ENCODE measurements at places on chromosomes 7 and 10.

DNA sequence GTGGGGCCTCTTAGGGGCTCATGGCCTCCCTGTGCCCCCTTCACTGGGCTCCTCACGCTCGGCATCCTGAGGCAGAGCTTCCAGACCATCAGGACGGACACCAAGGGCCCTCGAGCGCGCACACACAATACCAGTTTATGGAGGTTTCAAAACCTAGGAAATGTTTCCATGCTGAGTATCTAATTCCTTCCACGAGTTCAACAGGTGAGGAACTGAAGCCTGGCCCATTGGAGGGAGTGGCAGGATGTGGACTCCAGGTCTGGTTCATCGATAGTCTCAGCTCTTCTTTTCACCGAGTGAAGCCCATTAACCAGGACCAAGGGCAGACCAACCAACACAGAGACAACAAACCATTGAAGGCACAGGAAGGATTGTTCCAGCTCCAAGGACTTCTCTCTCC is 336.7 kb upstream of the SHH start:
- DNase-seq = no peak

DNA sequence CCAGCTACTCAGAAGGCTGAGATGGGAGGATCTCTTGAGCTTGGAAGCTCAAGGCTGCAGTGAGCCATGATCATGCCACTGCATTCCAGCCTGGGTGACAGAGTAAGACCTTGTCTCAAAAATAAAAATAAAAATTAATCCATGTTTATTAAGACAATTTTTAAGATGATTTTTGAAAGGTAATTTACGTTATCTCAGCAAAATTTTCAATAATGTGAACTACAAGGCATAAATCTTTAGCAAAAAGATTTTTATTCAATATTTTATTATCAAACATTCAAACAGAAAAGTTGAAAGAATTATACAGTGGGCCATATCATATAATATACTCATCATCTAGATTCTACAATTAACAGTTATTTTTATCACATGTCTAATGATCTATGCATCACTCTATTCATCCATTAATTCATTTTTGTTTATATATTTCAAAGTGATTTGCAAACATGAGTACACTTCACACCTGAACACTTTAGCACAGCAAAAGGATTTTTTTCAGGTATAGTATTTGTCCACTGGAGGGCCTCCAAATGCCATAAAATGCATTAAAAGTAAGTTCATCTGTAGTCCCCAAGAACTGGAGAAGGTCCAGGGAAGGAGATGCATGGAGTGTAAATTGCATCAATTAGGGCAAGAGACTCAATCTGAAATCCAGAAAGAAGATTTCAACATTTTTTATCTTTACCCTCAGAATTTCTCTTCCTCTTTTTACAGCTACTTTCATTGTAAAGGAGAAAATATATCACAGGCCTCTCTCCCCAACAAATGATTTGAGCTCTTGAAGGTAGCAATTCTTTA is 38.6 kb upstream of the RSBN1L start:
- DNase-seq = peak; percentile 51

- peak; percentile 18 for DNase-seq
These were observed 21.0 kb upstream of the ASB15 start for GRCh38 chr7:123580406-123581161.

GRCh38 chr7:128402356-128402755 is 7.4 kb downstream of the IMPDH1 start:
- DNase-seq = no peak

- no peak for DNase-seq
These were observed 298.2 kb downstream of the CCSER2 start for GRCh38 chr10:84626397-84627087.

- no peak for DNase-seq
These were observed 2.4 kb upstream of the ST7 start for GRCh38 chr7:116950889-116951351.

GRCh38 chr10:4303045-4303444 is 518.0 kb upstream of the KLF6 start:
- no peak for DNase-seq

DNA sequence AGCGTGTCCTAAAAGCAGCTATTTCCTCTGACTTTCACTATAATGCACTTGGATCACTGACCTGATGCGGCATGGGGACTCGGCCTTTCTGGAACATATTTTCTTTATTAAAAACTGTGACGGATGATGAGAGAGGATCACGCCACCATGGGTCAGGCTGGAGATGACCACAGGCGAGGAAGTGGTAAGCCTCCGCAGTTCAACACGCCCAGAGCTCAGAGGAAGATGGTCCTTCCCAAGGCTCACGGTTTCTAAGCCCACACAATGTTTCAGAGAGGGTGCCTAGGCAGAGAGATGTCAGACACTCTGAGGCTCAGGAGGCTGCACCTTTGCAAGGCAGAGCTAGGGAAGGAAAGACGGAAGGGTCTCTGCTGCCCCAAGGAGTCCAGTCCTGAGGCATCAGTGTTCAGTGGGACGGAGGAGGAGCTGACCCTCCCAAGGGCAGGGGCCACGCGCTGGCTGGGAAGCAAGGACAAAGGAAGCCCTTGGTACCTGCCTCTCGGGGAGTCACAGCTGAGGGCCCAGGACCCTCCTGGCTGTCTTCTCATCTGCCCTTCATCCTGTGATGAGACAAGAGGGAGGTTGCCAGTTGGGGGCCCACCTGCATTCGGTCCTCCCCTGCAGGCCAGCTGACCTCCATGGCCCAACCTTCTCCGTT is 9.5 kb downstream of the CHST15 start:
- no peak for DNase-seq

- no peak for DNase-seq
These were observed 62.5 kb upstream of the INSIG1 start for GRCh38 chr7:155234950-155235789.

- no peak for DNase-seq
These were observed 243.5 kb upstream of the ZNF32 start for GRCh38 chr10:43892062-43892770.

- no peak for DNase-seq
These were observed 215.6 kb downstream of the ELFN1 start for GRCh38 chr7:1885465-1886226.

GRCh38 chr10:30694518-30695228 is 65.1 kb upstream of the LYZL2 start:
- no peak for DNase-seq

- no peak for DNase-seq
These were observed 72.6 kb upstream of the STEAP1 start for GRCh38 chr7:90081621-90082020.

DNA sequence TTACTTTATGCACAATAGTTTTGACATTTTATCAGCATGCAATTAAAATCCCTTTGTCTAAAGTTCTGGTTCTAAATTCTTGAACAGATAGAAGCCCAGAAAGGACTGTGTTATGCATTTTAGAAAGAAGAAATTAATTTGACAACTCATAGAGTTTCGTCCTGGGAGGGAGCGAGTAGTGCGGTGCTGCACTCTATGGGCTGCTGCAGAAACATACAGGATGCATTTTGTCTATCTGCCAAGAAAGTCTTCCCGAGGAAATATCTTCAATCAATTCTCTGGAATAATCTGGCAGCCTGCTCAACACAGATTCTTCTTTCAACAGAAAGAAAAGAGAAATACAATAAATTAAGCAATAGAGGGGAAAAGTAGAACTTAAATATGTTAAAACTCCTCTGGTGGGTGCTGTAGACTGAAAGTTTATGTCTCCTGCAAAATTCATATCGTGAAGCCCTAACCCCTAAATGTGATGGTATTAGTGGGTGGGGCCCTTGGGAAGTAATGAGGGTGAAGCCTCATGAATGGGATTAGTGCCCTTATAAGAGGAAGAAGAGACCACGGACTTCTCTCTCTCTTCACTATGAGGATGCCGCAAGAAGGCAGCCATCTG is 39.0 kb upstream of the IFRD1 start:
- no peak for DNase-seq

GRCh38 chr10:129140921-129141885 is 325.8 kb upstream of the MGMT start:
- DNase-seq = peak; percentile 42

DNA sequence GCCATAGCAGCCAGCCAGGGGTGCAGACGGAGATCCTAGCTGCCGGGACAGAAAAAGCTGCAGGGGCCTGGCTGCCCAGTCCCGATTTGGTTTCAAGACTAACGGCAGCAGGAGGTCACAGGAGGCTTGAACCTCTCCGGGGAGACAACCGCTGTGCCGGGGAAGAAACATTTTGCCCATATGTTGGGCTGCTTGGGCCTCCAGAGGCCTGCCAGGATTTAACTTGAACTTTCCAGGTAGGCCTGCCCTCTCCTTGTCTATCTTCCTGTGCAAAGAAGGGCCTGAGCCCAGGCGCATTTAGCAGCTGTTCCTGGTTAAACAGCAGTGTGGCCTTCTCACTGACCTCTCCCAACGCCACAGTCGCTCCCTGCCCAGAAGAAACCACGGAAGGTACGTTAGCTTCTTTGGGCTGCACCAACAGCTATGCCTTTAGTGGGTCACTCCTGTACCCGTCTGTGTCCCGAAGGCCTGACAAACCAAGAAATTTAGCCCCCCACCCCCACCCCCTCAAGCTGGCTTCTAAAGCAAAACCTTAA is 17.1 kb upstream of the PTF1A start:
- DNase-seq = no peak

GRCh38 chr7:159120540-159120919 is 24.1 kb downstream of the VIPR2 start:
- no peak for DNase-seq

DNA sequence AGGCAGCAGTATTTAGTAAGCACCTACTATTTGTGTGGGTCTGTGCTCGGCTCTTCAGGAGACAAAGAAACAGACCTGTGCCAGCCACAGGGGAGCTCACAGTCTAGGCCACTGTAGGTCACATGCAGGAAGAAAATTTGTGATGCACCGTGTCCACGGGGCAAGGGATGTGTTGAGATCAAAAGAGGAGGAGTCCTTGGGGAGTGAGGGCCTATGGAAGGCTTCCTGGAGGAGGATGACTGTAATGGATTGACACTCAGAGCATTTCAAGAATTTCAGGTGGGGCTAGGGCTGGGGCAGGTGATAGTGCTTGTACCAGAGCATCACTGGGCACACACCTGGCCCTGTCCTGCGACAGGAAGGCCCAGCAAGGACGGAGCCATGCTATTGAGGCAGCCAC is 102.7 kb downstream of the ZMIZ1 start:
- DNase-seq = no peak

DNA sequence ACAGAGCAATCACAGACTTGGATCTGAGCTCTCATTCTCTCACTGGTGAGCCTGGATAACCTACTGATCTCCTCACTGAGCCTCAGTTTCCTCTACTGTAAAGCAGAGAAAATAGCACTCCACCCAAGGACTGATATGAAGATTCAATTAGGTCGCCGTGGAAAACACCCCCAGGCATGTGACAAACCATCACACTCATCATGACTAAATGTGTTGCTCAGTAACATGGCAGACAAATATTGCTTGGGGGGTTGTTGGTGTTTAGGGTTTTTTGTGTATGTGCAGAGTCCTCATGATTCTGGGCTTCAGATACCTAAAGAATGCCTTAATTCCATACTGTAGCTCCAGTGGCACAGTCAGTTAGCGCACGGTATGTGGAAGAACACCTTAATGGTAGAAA is 122.1 kb upstream of the TCF7L2 start:
- no peak for DNase-seq

DNA sequence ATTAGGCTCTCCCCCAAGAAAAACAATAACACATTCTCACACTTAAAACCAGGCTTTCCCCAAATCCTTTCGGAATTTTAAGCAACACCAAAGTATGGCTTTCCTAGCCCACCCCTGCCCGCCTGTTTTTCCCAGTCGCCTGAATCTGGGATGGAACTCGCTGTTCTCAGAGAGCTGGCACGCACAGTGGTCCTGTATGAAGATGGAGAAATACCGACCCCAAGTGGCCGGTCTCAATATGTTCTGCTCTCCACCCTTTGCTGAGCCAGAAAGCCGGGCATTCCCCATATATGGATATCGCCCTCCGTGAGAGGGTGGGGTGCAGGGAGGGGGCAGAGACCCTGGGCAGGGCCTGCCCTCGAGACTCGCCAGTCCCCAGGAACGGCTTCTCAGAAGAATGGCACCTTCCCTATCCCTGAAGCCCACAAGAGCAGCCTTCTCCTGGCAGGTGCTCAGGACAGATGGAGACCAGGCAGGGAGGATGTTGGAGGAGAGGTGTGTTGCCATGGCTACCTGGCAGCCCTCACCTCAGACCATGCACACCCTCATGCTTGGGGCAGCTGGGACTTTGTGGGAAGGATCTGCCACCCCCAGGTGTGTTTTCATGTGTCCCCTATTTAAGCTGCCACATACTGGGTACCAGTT is 3.4 kb downstream of the TACR2 start:
- DNase-seq = no peak

DNA sequence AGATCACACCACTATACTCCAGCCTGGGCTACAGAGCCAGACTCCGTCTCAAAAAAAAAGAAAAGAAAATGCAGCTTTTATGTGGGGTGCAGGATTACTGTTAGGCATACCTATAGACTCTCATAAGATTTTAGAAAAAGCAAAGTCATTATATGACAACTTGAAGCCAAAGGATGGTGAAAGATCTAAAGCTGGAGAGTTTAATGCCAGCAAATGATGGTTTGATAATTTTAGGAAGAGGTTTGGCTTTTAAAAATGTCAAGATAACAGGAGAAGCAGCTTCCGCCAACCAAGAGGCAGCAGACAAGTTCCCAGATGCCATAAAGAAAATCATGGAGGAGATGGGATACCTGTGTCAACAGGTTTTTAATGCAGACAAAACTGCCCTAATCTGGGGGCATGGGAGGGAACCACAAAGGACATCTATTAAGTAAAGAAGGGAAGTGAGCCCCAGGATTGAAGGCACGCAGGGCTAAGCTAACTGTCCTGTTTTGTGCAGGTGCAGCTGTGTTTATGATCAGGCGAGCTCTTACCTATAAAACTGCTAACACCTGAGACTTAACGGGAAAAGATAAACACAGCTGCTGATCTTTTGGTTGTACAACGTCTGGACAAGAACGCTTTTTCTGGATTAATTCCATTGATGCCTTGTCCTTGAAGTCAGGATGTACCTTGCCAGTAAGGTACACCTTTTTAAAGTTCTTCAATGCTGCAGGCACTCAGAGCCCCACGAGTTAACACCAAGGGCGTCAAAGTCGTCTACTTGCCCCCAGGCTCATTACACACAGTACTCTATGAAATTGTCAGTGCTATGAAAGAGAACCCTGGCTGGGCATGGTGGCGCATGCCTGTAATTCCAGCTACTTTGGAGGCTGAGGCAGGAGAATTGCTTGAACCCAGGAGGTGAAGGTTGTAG is 10.5 kb upstream of the ANKRD61 start:
- no peak for DNase-seq

- no peak for DNase-seq
These were observed 28.3 kb upstream of the FIS1 start for GRCh38 chr7:101273206-101273605.

GRCh38 chr10:55200020-55200419 is 399.0 kb upstream of the PCDH15 start:
- DNase-seq = no peak

All from hematopoietic multipotent progenitor cell (in vitro differentiated cells).